ENCODE measurements at places on chromosomes 7 and 10.

GRCh38 chr7:99267481-99267840 is 5.2 kb upstream of the MYH16 start:
- DNase-seq, result no peak

- DNase-seq, result no peak
Measured at GRCh38 chr7:13179011-13179582, 491.7 kb downstream of the ARL4A start.

DNA sequence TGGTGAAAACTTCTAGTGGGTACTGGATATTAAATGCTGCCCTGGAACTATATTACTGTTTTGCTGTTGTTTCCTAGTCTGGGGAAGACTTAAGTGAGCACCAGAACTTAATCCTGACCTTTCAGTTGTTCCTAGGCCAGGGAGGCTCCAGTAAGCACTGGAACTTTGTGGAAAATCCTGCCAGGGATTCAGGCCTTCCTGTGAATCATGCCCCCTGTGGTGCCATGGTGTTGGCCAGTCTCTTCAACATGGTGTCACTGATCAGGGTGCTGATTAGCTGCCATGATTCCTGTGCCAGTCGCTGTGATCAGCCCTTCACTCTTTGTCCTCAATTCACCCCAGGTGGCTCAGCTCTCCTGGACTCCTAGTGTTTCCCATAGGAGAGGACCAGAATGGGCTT is 8.5 kb upstream of the AOAH start:
- DNase-seq, result no peak

- DNase-seq, result no peak
Measured at GRCh38 chr10:26528715-26529393, 90.7 kb downstream of the APBB1IP start.

DNA sequence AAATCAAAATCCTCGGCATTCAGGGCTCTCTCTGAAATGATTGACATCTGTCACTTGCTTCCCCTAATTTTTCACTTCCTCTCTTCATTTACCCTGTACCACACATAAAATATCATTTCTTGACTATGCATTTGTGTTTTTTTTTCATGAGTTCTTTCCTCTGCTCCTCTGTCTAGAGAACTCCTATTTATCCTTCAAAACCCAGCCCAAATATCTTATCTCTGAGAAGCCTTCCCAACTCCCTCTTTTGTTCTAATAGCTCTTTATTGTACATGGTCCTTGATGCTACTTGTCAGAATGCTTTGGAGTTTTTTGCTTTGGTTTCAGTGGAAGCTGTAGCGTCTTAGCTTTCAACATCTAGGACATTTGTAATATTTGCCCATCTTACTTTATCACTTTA is 190.2 kb upstream of the CTBP2 start:
- no peak for DNase-seq

DNA sequence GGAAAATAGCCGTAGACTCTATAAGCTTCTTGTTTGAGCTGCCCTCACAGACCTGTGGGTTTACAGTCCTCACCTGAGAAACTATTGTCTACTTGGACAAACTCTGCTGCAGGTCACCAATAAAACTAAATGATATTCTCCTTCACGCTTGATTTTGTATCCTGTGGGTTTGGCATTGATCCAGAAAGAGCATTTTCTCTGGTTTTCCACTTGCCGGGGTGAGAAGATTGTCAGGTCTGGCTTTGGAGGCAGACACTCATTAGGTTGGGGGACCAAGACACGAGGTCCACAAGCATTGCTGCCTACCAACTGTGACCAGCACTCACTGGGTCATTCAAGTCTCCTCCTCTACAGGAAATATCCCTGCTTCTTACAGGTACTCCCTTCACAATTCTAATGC is 68.5 kb downstream of the CDC14C start:
- DNase-seq, result no peak

- no peak for DNase-seq
Measured at GRCh38 chr10:84665883-84666463, 337.6 kb downstream of the CCSER2 start.

- DNase-seq, result no peak
Measured at GRCh38 chr10:114388275-114388674, 16.0 kb downstream of the AFAP1L2 start.

DNA sequence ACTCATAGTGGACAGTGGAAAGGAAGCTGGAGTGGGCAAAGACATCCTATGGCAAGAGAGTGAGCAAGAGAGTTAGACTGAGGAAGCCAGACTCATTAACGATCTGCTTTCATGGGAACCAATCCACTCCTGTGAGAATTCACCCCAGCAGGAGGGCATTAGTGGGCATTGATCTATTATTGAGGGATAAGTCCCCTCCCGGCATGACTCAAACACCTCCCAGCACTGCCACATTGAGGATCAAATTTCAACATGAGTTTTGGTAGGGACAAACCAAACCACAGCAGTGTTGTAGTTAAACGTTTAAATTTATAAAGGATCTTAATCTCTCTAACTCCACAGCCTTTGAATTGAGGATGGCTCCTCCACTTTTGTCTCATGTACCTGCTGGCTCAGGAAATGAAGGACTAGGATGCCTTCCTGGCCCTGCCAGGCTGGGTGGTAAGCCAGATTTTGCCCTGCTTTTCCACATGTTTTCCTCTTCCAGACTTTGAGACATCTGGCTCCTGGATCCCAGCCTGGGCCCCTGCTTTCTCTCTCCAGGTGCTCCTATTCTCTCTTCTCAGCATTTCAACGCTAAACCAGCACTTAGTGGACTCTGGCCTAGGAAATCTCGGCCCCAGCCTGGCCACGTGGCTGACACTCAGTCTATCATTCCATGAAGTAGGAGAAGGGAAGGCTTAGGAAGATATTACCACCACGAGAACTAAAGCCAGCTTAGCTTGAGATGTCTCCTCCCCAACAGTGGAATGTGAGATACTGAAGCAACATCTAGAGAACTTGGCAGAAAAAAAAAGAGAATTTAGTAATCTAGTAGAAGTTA is 96.5 kb upstream of the PIP4K2A start:
- no peak for DNase-seq

GRCh38 chr10:62306663-62307062 is 38.0 kb upstream of the RTKN2 start:
- DNase-seq, result no peak

DNA sequence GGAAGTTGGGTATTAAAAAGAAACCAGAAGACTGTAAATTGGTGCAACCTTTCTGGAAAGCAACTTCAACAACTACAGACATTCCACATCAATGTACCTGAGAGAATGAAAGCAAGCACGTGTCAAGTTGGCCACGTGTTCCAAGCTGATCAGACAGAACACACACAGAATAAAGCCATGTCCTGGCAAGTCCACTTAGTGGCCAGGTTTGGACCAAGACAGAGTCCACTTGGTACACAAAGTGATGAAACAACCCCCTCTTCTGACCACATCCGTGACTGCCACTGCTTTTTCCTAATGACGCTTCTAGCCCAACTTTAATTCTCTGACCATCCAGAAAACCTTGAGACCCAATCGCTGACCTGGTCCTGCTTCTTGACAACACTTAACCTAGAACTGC is 109.4 kb downstream of the ABLIM1 start:
- peak; percentile 57 for DNase-seq

GRCh38 chr10:27153845-27154193 is 365 bp downstream of the YME1L1 start:
- DNase-seq, result no peak

DNA sequence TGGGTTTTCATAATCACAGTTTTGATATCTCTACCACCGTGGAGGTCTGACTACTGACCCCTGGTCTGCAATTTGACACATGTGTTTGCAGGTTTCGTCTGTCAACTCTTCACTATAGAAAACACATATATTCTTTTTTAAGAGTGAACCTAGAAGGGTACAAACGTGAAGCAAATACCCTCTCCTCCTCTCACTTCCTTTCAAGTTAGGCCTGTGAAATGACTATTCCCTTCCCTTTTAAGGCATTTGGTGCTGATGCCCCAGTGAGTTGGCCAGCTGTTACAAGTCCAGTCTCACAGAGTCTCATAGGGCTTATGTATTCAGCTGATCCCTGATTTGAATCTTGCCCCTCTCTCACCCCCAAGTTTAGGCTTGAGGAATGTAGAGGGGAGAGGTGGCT is 742.0 kb upstream of the IGFBP3 start:
- DNase-seq, result no peak

- DNase-seq, result peak; percentile 54
Measured at GRCh38 chr7:3922175-3922635, 621.2 kb downstream of the SDK1 start.

GRCh38 chr7:101891936-101892640 is 74.7 kb downstream of the CUX1 start:
- DNase-seq, result no peak

DNA sequence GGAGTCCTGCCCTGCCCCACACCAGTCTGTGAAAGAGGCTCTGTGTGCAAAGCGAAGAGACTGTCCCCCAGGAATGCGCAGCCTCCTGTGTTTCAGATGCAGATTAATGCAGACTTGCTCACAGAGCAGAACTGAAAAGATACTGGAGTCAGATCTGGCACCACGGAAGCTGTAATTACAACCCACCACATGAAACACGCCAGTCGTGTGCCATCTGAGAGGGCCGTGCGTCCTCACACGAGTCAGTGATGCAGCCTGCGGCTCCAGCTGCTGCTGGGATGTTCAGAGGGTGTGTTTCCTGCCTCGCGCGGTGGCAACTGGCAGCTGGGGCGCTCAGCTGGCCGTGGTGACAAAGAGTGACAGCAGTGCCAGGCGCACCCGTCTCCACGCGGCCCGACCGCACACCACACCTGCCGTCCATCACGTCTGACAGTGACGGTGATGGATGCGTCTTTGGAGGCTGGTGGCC is 50.0 kb downstream of the NKX6-2 start:
- DNase-seq, result no peak

DNA sequence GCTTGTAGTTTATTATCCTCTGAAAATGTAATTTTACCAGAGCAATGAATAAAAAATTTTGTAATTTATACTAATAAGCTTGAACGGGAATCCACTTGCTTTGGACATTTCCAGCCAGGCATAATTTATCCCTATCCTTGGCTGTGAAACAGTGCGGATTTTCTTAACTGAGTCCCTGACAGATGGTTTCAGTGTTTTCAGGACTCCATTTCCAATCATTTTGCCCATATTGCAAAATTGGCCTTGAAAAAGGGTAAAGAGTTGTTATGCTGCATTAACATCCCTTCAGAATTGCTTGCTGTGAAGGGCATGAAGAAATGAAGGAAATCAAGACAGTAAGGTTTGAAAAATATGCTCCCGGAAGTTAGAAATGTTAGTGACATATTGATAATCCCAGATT is 57.7 kb downstream of the NXPH1 start:
- no peak for DNase-seq

GRCh38 chr7:30710669-30711068 is 28.4 kb upstream of the CRHR2 start:
- DNase-seq, result no peak

DNA sequence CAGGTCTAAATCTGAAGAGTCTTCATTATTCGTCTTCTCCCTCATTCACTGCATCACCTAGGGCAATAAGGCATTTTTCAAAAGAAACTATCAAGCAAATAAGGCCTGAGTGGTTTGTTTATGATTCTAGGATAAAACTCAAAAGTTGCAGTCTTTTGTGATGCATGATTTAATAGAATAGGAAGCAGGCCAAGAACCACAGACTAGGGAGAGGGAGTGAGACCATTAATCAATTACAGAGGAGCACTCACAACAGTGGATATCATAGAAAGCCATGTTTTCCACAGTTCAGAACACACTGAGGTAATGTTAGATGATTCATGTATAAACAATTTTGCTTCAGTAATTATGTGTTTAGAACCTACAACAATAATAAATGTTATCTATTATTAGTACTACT is 87.8 kb upstream of the LRRTM3 start:
- no peak for DNase-seq

DNA sequence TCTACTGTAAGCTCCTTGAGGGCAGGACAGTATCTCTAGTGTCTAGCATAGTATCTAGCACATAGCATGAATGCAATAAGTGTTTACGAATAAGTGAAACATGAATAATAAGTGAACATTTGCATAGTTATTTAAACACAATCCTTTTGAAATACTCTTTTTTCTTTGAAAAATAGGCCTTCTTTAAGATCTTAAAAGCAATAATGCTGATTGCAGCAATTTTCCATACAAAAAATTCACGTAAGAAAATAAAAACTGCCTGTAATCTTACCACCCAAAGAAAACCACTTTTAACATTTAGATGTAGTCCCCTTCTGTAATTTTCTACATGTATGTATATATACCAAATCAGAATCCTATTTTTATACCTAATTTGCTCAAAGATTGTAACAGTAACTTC is 162.5 kb upstream of the HPS1 start:
- DNase-seq, result no peak

DNA sequence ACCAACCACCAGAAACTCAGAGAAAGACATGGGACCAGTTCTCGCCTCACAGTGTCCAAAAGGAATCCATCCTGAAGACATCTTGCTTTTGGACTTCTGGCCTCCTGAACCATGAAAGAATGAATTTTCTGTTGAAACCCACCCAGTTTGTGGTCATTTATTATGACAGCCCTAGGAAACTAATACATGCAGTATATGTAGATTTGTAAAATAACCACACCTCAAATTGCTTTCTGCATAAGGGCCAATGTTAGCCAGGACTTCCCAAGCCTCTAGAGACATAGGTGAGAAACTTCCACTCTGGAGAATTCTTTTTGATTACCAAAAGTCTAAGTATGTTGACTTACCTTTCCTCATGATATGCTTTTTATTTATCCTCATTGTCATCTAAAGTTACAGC is 210.5 kb upstream of the SP4 start:
- DNase-seq, result no peak

GRCh38 chr10:133444342-133445267 is 9.1 kb upstream of the SCART1 start:
- no peak for DNase-seq

- DNase-seq, result no peak
Measured at GRCh38 chr10:111084366-111085255, 7.8 kb downstream of the ADRA2A start.

DNA sequence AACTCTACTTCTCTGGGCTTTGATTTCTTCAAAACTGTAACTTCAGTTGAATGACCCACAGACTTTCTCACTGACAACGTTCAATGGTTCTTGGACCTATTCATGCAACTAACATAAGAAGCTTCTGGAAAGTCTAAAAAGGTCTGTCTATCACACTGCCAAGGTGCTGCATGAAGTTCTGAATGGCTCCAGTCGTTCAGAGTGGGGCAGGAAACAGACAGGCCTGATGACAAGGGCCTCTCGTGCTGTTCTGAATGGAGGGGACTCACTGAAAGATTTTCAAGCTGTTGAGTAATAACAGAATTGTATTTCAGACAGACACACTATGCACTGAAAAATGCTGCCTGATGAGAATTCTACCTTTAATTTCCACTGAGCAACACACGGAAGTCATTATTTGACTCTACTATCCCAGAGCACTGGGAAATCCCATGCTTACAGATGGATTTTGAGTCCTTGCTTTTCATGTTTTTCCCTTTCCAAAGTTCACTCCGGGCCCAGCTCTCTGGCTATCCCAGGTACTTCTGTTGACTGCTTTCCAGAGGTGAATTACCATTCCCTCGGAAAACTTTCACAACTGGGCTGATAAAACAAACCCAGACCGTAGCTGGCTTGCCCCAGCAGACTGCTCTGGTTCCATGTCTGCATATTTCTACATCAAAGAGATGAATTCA is 204.9 kb upstream of the FRMD4A start:
- peak; percentile 40 for DNase-seq

All from muscle of arm (tissue), 14 donors.